Calu3 (cell line): ENCODE measurements at places on chromosomes 4 and X. TPM values are rescaled to one million over a fixed set of nuclear protein-coding genes. Genes with fewer than 3 reads are reported as not detected.

- H3K4me3 ChIP-seq = no peak overlapping the region
- no peak for DNase-seq
- H3K36me3 ChIP-seq = no peaks in the 10 kb centered on the region
- H3K27ac ChIP-seq = no peak overlapping the region
- H3K27me3 ChIP-seq = no peaks in the 10 kb centered on the region
- H3K4me1 ChIP-seq = no peaks in the 10 kb centered on the region
Observed at GRCh38 chrX:84248226-84248625, 60.2 kb upstream of the RPS6KA6 start.

- H3K4me3 ChIP-seq = no peak overlapping the region
- H3K4me1 ChIP-seq = no peaks in the 10 kb centered on the region
- H3K36me3 ChIP-seq = no peaks in the 10 kb centered on the region
Observed at GRCh38 chr4:123361195-123361861, 35.3 kb upstream of the SPRY1 start.

DNA sequence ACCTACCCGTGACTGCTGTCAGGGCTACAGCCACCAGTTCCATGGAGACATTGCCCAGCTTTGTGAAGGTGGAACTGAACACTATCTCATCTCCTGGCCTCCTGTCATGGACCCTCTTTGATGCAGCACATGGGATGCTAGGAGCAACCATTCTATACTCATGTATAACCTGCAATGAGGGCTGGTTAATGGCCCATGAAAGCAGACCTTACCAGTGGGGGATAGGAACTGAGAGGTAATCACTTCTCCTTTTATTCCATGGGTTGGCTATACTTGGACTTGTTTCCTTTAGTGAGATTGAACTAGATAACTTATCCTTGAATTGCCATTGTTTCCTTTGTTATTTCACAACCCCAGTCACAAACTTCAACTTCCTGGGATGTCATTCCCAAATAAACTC lies 310.6 kb downstream of the BMPR1B start:
- H3K27ac ChIP-seq = no peak overlapping the region
- H3K4me1 ChIP-seq = no peaks in the 10 kb centered on the region
- no peak overlapping the region for H3K4me3 ChIP-seq
- DNase-seq = no peak
- no peaks in the 10 kb centered on the region for H3K27me3 ChIP-seq

- H3K4me1 ChIP-seq = peaks cover 24% of the 10 kb centered on the region
- H3K36me3 ChIP-seq = no peaks in the 10 kb centered on the region
- H3K27me3 ChIP-seq = peaks cover 10% of the 10 kb centered on the region
- H3K4me3 ChIP-seq = no peak overlapping the region
- peak overlapping the region; percentile 22 for H3K27ac ChIP-seq
- DNase-seq = no peak
Observed at GRCh38 chrX:151790481-151791160, 56.1 kb downstream of the CNGA2 start.

DNA sequence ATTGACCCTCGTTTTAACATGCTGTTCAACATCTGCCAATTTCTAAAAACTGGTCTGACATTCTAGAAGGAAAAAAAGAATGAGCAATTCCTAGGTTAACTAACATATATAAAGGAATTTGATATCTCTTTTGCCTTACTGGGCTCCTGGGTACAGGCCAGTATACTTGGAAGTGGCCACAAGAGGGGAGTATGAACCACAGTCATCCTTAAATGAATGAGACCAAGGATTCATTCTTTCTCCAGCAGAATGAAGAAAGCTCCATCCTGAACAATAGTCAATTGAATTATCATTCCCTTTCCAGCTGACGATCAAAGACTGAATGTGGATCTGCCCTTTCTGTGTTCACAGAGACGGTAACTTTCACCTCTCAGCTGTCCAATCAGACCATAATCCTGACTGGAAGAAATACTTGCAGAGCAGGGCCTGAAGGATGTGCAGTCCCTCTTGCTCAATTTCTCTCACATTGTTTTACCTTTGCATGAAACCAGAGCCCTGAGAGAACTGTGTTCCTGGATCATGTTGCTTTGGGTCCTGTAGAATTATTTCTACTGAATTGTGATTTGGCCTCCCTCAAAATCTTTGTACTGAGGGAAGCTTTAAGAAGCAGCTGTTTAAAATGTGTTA lies 14.8 kb upstream of the SPARCL1 start:
- H3K4me3 ChIP-seq = no peak overlapping the region
- H3K27ac ChIP-seq = no peak overlapping the region
- peak; percentile 32 for DNase-seq
- no peaks in the 10 kb centered on the region for H3K4me1 ChIP-seq
- peaks cover 21% of the 10 kb centered on the region for H3K27me3 ChIP-seq
- H3K36me3 ChIP-seq = no peaks in the 10 kb centered on the region

DNA sequence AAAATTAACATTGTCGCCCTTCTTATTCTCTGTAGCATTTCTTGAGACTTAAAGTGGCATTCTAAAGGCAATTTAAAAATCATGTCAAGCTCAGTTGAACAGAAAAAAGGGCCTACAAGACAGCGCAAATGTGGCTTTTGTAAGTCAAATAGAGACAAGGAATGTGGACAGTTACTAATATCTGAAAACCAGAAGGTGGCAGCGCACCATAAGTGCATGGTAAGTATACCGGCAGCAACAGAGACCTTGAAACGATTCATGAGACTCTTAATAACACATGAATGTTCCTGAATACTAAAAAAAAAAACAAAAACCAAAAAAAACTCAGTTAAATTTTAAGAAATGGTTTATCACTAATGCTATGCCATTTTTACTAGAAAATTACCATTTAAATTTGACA lies 82.4 kb upstream of the HPRT1 start:
- no peak overlapping the region for H3K4me3 ChIP-seq
- DNase-seq = peak; percentile 21
- no peaks in the 10 kb centered on the region for H3K4me1 ChIP-seq

DNA sequence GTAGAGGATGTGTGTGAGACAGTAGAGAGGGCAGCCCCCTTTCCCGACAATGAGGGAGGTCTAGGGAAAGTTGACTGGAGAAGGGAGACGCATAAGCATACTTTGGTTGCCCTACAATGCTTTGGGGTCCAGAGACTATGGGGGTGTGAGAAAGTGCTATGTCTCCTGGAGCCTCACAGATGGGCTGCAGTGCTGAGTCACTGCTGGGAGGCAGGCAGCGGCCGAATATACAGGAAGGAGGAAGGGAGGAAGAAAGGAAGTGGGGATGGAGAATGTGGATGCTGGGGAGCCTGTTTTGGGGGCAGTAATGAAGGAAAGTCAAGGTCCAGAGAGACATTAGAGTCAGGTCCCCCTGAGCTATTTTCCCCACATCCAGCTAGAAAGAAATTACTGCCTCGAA lies 12.7 kb downstream of the DRP2 start:
- H3K36me3 ChIP-seq = no peaks in the 10 kb centered on the region
- H3K27ac ChIP-seq = no peak overlapping the region
- no peaks in the 10 kb centered on the region for H3K4me1 ChIP-seq
- no peak for DNase-seq
- no peak overlapping the region for H3K4me3 ChIP-seq

GRCh38 chr4:119038116-119038841 lies 97.4 kb upstream of the MYOZ2 start:
- no peak for DNase-seq
- no peaks in the 10 kb centered on the region for H3K27me3 ChIP-seq
- no peaks in the 10 kb centered on the region for H3K36me3 ChIP-seq
- H3K4me1 ChIP-seq = peaks cover 7% of the 10 kb centered on the region

DNA sequence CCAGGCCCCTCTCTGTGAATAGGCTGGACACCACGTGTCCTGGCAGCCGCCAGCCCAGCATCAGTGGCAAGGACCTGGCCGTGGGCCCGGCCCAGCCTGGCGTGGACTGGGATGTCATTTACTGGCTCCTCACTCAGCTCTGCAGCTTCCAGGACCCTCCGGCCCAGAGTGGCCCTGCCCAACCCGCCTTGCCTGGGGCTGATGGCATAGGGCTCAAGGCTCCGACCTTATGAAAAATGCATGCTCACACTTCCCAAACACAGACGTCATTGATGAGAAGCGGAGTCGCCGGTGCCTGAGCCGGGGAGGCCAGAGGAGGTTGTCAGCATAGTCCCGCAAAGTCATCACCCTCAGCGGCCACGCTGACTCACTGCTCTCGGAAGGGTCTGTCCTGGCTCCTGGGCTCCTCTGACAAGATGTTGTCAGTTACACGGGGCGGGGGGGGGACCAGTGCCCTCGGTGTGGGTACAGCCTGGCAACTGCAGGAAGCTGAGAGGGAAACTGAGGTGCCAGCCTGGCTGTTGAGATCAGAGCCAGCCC lies 14.3 kb downstream of the CFAP99 start:
- H3K4me1 ChIP-seq = no peaks in the 10 kb centered on the region
- no peak for DNase-seq
- H3K4me3 ChIP-seq = no peak overlapping the region
- peaks cover 29% of the 10 kb centered on the region for H3K27me3 ChIP-seq
- H3K27ac ChIP-seq = no peak overlapping the region
- no peaks in the 10 kb centered on the region for H3K36me3 ChIP-seq

GRCh38 chr4:18401425-18401824 lies 379.9 kb upstream of the LCORL start:
- H3K36me3 ChIP-seq = no peaks in the 10 kb centered on the region
- no peaks in the 10 kb centered on the region for H3K27me3 ChIP-seq
- no peak for DNase-seq

- peaks cover 8% of the 10 kb centered on the region for H3K36me3 ChIP-seq
- no peak overlapping the region for H3K4me3 ChIP-seq
- DNase-seq = no peak
- H3K27me3 ChIP-seq = no peaks in the 10 kb centered on the region
Observed at GRCh38 chrX:20973038-20973437, 401.2 kb upstream of the CNKSR2 start.

DNA sequence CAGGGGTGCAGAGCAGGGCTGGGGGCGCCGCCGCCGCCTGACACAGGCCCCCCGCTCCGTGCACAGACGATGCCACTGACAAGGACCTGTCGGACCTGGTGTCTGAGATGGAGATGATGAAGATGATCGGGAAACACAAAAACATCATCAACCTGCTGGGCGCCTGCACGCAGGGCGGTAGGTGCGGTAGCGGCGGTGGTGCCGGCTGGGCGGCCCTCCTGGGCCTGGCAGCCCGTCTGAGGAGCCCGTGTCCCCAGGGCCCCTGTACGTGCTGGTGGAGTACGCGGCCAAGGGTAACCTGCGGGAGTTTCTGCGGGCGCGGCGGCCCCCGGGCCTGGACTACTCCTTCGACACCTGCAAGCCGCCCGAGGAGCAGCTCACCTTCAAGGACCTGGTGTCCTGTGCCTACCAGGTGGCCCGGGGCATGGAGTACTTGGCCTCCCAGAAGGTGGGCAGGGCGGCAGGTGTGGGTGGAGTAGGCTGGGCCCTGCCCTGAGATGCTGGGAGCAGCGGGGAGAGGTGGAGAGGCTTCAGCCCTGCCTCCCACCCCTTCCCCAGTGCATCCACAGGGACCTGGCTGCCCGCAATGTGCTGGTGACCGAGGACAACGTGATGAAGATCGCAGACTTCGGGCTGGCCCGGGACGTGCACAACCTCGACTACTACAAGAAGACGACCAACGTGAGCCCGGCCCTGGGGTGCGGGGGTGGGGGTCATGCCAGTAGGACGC lies 12.6 kb downstream of the FGFR3 start:
- H3K36me3 ChIP-seq = peaks cover 6% of the 10 kb centered on the region
- H3K4me1 ChIP-seq = no peaks in the 10 kb centered on the region
- no peaks in the 10 kb centered on the region for H3K27me3 ChIP-seq
- H3K27ac ChIP-seq = no peak overlapping the region
- no peak for DNase-seq
- H3K4me3 ChIP-seq = no peak overlapping the region

GRCh38 chr4:118703118-118703517 lies 17.9 kb downstream of the METTL14 start:
- no peak for DNase-seq
- no peak overlapping the region for H3K27ac ChIP-seq
- H3K4me1 ChIP-seq = no peaks in the 10 kb centered on the region
- H3K27me3 ChIP-seq = no peaks in the 10 kb centered on the region
- H3K36me3 ChIP-seq = peaks cover 14% of the 10 kb centered on the region

DNA sequence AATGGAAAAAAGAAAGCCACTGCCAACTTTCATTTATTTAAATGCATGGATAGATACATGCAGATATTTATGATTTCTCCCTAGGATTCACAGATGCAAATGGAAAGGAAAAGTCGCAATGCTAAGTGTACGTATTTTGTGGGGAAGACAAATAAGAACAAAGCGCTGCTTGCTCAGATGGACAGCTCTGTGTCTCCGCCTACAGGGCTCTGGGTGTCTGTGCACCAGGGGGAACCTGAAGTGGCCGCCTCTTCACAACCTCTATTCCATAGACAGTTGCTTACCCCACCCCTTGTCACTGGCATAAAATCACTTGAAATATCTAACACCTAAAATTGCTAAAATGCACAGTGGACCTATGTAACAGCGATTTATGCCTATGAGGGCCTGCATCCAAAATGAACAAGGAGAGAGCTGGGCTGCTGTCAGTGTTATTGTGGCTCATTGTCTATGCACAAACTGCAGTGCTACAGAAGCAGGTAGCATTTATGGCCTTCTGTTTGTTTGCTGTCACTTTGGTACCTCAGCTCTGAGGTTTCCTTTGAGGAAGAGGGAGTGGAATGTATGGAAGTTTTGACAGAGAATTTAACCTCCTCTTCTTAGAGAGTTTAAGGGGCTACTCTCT lies 58.6 kb upstream of the PAGE1 start:
- H3K27me3 ChIP-seq = peaks cover 66% of the 10 kb centered on the region
- H3K4me3 ChIP-seq = no peak overlapping the region
- H3K36me3 ChIP-seq = no peaks in the 10 kb centered on the region
- DNase-seq = peak; percentile 36
- no peaks in the 10 kb centered on the region for H3K4me1 ChIP-seq

DNA sequence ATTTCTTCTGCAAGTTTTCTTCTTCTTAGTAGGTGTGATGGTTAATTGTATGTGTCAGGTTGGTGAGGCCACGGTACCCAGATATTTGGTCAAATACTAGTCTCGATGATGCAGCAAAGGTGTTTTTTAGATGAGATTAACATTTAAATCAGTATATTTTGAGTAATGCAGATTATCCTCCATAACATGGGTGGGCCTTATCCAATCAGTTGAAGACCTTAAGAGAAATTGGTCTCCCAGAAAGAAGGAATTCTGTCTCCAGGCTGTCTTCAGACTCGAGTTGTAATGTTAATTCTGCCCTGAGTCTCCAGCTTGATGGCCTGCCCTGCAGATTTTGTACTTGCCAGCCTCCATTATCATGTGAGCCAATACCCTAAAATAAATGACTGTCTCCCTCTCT lies 122.5 kb upstream of the TSPAN5 start:
- H3K27me3 ChIP-seq = peaks cover 13% of the 10 kb centered on the region
- no peak overlapping the region for H3K27ac ChIP-seq
- no peak overlapping the region for H3K4me3 ChIP-seq
- H3K4me1 ChIP-seq = peaks cover 9% of the 10 kb centered on the region

DNA sequence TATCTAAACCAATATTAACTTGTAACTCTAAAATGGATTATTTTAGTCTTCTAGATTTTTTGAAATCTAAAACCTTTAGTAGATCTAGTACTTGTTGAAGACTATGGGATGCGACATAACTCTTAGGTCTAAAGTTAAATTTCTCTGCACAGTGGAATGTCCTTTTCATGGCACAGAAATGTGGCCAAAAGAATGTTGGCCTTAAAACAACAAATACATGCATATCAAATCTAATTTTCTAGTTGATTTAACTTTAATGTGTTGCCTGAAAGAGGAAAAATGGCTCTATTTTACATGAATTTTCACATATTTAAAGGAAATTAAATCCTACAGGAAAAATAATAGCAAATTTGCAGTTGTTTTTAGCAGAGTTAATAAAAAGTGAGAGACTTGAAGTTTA lies 30.3 kb downstream of the NFKB1 start:
- H3K4me1 ChIP-seq = no peaks in the 10 kb centered on the region
- no peaks in the 10 kb centered on the region for H3K27me3 ChIP-seq
- no peak overlapping the region for H3K4me3 ChIP-seq
- no peak for DNase-seq

CFI gene
- 25.8 and 27.7 TPM in 2 replicates for total RNA-seq

CLGN gene
- total RNA-seq = 2.1 and 2.9 TPM in 2 replicates

FRMD7 gene
- not detected in 2 replicates for total RNA-seq
